GOT3 (cell line): ENCODE measurements at places on chromosomes 13 and 19.

GRCh38 chr19:16671652-16672274 is 10.8 kb downstream of the TMEM38A start:
- no peak for DNase-seq

DNA sequence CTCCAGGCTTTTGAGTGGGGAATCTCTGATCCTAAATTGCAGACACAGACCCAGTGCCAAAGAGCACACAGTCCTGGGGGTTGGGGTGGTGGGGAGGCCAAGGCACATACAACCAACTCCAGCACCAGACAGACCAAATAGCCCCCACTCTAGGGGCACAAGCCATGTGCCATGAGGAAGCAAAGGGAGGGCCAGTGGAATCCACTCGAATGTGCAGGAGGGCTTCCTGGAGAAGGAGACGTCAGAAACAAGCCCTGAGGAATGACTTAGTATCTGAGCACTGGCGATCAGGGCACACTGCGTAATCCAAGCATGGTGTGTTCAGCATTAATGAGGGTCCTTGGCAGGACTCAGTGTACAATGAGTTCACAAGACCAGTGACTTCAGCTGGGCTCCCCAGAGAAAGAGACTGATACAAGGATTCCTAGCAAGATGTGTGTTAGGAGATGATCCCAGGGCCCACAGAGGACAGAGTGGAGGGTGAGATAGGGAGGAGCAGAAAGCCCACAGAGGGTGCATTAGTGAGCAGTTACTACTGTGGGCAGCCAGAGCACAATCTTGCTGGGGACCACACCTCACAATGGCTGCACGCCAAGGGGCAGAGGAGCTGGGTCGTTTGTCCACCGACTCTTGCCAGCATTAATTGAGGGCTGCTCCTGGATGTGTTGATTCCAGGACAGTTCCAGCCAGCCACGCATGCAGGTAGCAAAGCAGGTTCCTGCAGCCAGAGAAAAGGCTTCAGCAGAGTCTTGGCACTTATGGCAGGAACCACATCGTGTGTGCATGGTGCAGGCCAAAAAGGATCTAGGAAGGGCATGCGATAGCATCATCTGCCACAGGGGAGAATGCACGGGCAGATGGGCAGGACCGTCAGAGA is 152.6 kb upstream of the VSTM2B start:
- no peak for DNase-seq

DNA sequence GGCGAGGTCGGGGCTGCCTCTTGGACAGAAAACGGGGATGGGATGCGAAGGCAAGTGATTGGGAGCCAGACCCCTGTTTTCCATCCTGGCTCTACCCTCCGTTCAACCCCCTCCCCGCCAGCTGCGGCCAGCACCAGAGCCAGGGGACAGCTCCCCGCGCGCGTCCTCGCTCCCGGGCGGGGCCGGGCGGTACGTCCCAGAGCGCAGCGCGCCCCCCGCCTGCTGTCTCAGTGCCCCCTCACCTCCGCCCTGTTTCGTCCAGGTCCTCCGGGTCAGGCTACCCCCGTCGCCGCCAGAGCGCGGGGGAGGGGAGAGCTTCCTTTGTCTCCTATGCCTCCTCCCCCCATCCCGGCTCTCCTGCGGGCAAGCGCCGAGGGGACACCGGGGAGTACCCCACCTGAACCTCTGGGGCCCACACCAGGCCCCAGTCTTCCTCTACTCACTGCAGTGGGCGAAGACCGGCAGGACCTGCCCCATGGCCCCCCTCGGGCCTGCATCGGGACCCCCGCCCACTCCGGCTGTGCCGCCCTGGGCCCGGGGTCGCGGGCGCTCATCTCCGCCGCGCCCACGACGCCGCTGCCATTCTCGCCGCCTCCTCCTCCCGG is 396 bp downstream of the RTN2 start:
- no peak for DNase-seq

- DNase-seq, result no peak
These were observed 100.4 kb downstream of the RFC3 start for GRCh38 chr13:33918199-33918932.

- no peak for DNase-seq
These were observed 5.9 kb downstream of the SLITRK5 start for GRCh38 chr13:87677043-87677495.

DNA sequence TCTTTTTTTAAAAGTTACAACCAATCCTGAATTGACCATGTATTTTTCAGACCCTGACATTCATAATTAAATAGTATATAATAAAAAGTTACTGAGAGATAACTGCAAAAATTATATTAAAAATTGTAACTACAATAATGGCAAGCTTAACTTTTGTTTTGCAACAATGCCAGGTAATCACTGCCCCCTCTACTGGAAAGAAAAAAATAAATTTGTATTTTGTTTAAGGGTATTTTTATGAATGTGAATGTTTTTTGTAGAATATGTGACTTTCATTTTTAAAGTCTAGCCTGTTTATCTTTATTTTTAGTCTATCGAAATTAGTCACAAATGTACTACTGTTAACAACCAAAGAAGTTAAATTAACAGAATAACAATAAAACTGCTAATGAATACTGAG is 21.7 kb downstream of the MRPS31 start:
- no peak for DNase-seq

DNA sequence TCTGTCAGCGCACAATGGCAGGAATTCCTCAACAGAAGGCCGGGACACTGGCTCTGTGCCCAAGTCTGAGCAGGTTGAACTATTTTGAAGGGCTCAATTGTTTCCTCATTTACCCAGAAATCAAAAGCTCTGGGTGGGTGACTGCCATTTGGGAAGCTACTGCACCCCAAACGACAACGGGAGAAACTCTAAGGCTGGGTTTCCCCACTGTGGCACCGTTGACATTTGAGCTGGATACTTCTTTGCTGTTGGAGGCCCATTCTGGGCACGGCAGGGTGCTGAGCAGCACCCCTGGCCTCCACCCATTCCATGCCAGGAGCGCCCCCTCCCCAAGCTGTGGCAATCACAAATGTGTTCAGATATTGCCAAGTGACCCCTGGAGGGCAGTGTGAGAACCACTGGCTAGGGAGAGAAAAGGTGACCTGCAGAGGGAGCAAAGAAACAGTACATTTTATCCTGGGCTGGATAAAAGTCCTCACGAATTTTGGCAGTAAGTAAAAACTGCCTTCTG is 62.5 kb downstream of the RFX2 start:
- DNase-seq, result no peak

GRCh38 chr19:48635966-48636858 is 967 bp downstream of the DBP start:
- no peak for DNase-seq

- no peak for DNase-seq
These were observed 144.8 kb downstream of the FLT1 start for GRCh38 chr13:28349907-28350654.

- no peak for DNase-seq
These were observed 41.1 kb upstream of the RGCC start for GRCh38 chr13:41416276-41416675.
